Stimulated activated CD8-positive, alpha-beta memory T cell treated with anti-CD3 and anti-CD28 coated beads, Interleukin-15, amount 100 ng/mL, for 48 hours (primary cell): ENCODE measurements at places on chromosomes 3 and 15.

DNA sequence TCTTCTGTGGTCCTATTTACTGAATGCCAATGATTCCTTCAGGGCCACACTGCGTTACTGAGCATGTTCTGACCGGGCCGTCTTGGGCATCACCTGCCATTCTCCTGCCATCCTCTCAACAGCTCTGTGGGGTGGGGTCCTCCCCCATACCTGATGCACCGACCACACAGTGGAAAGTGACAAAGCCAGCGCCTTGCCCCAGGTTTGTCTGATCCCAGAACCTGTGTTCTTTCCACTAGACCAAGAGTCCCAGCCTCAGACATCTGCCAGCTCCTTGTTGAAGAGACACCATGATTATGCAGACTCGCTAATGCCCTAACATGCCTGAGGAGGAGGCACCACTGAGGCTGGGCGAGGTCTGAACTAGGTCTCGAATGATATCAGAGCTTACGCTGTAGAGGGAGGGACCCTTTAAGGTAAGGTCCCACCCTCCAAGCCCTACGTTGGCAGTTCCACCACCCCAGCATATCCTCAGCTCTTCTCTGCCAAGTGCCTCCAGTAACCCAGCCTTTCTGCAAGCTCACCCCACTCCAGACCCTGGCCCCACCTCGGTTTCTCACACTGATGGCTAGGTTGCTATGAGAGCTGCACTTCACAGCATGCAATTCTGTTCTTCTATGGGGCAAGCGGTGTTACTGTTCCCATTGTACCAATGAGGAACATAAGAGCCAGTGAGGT is 29.8 kb upstream of the PLXNA1 start:
- no peak for DNase-seq

GRCh38 chr3:120726791-120727190 is 15.5 kb downstream of the RABL3 start:
- no peak for DNase-seq

DNA sequence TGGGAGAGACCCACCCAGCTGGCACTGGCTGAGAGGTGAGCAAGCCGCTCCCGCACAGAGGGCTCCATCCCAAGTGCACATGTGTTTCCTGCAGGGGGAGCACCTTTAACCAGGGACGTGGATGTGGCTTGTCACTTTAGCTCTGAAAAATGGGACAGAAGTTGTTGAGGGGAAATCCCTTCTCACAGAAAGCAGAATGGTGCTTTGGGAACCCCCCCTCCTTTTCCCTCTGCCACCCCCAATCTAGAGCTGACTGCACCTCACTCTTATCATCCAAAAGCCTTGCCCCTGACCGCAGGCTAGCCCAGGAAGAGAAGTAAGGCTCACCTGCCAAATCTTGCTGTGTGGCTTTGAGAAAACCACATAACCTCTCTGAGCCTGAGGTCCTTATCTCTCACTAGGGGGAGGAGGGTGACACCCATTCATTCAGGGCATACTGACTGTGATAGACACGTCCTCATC is 77.9 kb downstream of the RPN1 start:
- DNase-seq: peak; percentile 38

DNA sequence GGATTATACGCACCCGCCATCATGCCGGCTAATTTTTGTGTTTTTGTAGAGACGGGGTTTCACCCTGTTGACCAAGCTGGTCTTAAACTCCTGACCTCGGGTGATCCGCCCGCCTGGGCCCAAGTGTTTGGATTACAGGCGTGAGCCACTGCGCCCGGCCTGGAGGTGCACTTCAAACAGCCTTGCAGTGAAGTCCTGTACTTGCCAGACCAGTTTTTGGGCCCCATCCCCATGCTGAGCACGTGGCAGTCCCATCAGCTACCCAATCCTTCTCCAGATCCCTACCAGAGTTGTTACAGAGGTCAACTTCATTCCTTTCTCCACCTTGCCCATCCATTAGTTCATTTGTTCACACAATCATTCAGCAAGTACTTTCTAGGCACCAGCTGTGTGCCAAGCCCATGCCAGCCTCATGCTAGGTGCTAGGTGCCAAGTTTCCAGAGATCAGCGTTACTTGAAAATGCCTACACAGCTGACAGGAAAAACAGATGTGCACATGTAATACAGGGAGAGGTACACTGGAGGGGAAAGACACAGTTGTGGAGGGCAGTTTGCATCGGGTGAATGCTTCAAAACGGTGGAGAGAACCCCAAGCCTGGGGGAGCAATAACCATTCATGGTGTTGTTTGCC is 2.2 kb downstream of the DNAH1 start:
- DNase-seq: no peak

DNA sequence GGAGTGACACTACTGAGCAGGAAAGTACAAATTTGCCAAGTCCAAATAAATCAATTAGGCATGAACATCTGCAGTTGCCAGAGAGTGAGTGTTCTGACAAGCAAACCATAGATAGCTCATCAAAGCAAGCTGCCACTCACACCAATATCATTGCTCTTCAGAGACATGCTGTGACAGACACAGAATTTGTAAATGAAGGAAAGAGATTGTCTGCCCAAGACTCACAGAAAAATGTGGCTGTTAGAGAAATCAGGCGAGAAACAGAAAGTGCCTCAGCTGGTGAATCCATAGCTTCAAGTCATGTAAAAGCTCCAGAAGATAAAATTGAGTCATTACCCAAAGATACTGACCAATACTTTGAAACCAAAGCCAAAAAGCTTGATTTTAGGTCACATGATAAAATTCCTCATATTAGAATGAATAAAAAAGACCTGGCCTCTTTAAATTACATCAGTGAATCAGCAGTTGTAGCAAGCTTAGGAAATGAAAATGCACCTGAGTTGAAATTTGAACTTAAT is 50.8 kb downstream of the CRYBG3 start:
- DNase-seq: no peak

GRCh38 chr3:186105543-186105942 is 3.3 kb downstream of the ETV5 start:
- no peak for DNase-seq
